NCI-H510A treated with DMSO at 0.1 percent for 48 hours (cell line): ENCODE measurements at places on chromosomes 1 and 21.

- no peak for DNase-seq
These were observed 32.1 kb upstream of the RUNX3 start for GRCh38 chr1:24961961-24962861.

- no peak for DNase-seq
These were observed 32.5 kb upstream of the HMCN1 start for GRCh38 chr1:185701650-185702049.

DNA sequence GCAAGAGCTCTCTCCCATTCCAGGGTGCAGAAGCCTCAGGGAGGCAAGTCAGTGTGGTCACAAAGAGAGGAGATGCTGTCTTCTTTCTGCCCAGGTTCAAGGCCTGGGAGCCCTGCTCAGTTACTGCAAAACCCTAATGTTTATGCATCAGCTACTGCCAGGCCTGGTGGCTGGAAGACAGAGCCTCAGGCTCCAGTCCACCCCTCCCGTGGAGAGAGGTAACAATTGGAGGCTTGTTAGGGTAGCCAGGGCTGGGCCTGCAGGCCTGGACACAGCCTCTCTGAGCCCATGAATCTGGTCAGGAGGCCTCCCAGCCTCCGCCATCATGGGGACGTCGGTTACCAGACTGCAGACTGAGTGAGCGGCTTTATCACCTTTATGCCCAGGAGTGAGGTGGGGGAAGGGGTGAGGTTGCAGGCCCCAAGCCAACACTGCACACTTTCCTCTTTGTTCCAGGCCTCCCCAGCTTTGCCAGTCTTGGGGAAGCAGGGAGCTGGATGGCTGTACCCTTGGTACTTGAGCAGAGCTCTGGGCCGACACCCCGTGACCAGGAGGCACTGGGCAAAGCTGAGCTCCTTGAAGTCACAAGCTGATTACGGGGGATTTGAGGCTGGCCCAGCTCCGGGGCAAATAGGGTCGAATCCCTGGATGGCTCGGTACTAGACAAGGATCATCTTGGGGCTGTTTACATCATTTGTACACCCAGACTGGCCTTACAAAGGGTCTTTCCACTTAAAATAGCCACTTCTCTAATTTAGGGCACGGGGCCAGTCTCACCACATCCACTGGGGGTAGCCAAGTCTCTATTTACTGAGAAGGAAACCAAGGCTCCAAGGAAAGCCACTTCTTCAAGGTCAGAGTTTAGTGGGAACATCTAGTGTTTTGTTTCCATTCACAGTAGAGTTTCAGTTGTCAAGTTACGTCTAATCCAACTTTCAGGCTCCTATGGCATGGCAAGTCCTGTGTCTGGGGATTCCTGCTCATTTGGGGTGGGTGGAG, 5.2 kb downstream of the SLC2A1 start:
- no peak for DNase-seq

GRCh38 chr1:27026621-27027574, 14.2 kb upstream of the TENT5B start:
- peak; percentile 85 for DNase-seq

- DNase-seq: no peak
These were observed 6.0 kb downstream of the TRNP1 start for GRCh38 chr1:26999440-26999987.

DNA sequence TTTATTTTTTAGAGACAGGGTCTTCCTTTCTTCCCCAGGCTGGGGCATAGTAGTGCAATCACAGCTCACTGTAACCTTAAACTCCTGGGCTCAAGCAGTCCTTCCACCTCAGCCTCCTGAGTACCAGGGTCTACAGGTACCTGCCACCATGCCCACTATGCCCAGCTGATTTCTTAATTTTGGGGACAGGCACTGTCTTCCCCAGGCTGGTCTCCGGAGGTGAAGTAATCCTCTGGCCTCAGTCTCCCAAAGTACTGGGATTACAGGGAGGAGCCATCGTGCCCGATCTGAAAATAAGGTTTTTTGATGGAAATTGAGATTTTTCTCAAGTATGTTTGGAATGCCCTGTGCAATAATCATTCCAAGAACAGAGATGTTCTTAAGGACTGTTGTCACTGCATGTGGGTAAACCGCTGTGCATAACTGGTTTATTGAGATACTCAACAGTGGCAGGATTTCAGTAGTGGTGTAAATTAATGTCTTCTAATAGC, 934 bp upstream of the MSH4 start:
- DNase-seq: no peak

DNA sequence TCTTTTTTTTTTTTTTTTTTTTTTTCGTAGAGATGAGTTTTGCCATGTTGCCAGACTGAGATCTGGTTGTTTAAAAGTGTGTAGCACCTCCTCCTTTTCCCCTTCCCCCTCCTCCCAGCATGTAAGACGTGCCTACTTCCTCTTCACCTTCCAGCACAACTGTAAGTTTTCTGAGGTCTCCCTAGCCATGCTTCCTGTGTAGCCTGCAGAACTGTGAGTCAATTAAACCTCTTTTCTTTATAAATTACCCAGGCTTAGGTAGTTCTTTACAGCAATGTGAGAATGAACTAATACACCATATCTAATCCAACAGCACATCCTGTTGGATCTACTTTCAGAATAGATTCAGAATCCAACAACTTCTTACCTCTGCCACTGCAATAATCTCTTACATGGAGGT, 111.1 kb downstream of the CLIC6 start:
- no peak for DNase-seq

- DNase-seq: no peak
These were observed 15.6 kb upstream of the RUNX3 start for GRCh38 chr1:24945354-24946326.

GRCh38 chr1:7362947-7363346, 408.1 kb upstream of the VAMP3 start:
- DNase-seq: no peak

GRCh38 chr1:78318011-78318410, 172.8 kb upstream of the PTGFR start:
- DNase-seq: no peak

- no peak for DNase-seq
These were observed 17.1 kb downstream of the MTOR start for GRCh38 chr1:11245248-11245647.

DNA sequence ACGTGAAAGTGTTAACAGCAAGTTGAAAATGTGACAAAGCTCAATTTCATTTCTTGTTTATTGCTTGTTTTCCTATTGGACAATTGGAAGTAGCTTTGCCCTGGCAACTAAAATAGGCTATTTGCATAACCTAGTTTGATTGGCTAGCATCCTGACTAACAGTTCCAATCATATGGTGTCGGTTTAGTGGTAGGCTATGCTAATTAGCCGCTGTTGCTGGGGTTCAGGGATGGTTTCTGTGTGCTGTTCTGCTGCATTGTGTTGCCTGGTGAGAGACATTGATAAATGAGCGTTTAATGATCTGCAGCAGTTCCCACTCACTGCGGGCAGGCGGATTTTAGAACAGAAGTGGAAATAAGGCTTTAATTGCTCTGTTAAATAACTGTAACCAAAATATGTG, 68.5 kb downstream of the DYRK1A start:
- peak; percentile 97 for DNase-seq

- DNase-seq: no peak
These were observed 39.9 kb upstream of the PDC start for GRCh38 chr1:186500804-186501203.

DNA sequence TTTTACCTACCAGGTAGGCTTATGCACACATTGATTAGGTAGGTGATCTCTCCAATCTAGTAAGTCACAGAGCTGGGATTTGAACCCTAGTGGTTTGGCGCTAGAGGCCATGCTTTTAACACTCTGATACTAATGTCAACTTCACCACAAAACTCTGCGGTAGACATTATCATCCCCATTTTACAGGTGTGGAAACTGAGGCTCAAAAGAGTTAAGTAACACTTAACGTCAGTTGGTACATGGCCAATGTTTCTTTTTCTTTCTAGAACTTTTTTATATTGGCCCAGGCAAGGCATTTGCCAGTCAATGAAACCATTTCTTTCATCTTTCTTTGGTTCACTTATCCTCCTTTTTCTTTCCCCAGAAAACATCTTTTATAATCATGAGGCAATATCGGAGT, 95.9 kb upstream of the KIF26B start:
- no peak for DNase-seq

DNA sequence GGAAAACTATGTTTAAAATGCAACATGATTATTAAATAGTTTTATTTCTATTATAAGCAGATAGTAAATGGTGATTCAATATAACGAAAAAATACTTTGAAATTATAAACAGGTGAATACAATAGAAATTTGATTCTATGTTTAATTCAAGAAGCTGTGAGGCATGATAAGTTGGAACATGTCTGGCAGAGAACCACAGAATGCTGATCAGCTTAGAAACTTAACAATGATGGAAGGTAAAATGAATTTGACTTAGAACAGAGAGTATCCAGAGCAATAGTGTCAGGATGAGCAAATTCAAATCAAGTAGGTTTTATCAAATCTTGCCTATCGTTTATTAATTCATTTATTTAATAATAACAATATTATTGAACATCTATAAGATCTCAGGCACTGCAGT, 83.4 kb upstream of the ADGRL4 start:
- no peak for DNase-seq

- DNase-seq: no peak
These were observed 60.4 kb upstream of the GORAB start for GRCh38 chr1:170471398-170472053.

DNA sequence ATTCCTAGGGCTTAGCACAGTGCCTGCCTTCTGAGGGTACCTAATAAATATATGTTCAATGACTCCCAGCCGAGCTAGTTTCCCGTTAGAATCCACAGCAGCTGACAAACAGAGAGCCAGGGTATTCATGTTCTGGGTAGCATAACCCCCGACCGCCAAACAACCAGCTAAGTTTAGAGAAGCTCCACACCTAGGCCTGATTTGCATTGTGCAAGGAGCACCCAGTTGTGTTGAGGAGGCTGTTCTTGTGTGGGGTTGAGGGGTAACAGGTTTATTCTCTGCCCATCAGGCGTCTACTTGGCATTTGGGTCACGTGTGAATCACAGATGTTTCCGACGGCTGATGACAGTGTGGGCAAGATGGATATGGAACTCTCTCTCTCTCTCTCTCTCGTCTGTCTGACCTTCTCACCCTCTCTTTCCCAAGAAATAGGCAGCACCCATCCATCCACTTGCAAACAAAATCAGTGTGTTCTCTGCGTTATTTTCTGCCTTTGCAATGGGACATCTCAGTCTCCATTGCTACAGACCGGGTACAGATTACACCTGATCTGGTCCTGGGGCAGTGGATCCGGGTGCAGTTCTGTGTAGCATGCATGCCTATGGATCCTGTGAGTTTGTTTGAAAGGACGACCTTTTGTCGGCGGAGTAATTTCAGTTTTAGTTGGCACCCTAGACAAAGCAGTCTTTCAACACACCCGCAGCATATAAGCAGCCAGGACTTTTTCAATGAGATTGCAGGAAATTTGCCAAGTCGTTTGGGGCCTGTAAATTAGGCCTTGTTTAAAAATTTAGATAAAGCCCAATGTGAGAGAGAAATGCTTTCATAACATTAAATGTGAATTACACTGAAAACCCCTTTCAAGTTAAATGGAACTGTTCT, 29.4 kb downstream of the KAZN start:
- DNase-seq: no peak

GRCh38 chr1:46248122-46248920, 758 bp downstream of the RAD54L start:
- peak; percentile 54 for DNase-seq

DNA sequence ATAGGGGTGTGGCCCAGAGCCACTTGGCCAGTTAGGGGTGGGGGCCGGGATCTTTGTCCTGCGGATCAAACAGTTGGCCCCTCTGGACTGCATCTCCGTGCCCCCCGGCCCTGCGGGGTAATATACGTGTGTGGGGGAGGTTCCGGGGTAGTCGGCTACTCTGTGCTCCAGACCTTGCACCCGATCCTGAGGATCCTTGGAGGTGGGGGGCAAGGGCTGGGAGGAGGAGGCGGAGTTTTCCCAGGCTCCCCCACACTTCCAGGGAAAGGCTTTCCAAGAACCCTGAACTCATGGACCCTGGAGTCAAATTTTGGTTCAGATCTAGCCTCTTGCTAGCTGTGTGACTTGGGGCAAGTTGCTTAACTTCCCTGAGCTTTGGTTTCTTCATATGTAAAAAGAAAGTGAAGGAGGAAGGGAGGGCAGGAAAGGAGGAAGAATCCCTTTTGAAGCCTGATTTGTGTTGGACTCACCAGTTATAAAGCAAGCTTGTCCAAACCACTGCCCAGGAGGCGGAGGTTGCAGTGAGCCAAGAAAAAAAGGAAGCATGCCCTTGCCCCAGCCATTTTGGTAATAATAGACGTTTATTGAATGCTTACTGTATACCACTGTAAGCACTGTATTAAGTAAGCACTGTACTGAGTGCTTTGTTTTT, 686 bp downstream of the MIIP start:
- no peak for DNase-seq

GRCh38 chr1:35544976-35545375, 12.2 kb downstream of the KIAA0319L start:
- peak; percentile 94 for DNase-seq

DNA sequence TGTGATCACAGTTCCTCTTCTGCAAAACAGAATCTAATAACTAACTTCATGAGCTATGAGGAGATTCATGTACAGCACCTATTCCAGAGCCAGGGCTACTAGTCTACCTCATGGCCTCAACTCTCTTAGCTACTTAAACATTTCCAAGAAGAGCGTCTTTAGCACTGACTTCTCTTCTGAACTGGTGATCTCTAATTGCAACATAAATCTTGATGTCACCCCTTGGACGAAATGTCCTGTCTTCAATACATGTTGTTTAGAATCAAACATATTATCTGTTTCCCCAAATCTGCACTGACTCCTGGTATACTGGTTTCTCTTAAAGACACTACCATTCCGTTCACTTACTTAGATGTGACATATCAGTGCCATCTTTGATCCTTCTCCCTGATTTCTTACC, 88.2 kb downstream of the GRIK1 start:
- DNase-seq: no peak

DNA sequence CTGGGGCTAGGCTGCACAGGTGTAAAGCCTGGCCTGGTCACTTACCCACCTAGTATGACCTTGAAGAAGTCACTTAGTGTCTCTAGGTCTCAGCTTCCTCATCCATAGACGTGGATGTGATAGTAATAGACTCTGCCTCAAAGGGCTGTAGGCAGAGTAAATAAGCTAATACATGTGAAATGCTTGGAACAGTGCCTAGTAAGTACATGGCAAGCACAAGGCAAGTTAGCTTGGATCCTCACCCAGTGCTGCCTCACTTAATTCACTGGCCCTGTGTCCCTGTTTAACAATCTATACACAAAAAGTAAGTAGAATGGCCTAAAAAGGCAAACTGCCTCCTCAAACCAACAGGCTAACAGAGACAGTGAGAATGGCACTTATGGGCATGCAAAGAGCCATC, 167.8 kb downstream of the PIGK start:
- DNase-seq: no peak

DNA sequence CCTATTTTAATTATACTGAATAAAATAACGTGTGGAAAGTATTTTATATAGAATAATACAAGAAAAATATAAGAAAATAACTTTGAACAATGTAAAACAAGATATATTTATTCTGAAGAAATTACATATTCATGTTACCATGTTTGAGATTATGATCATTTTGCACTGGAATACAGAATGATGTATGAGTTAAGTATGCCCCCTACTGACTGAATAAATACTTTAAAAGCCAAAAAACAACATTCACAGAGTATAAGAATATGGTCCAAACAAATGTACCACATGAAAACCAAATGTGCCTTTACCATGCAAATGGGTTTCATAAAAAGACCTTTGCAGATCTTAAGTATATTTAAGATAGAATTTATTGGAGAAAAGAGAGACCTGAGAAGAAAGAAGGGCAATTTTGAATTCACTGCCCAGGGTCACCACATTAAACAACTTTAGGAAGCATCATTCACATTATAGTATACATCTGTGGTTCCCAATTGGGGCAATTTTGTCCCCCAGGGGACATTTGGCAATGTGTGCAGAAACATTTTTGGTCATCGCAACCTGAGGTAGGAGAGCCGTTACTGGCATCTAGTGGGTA, 136.6 kb upstream of the GFI1 start:
- peak; percentile 21 for DNase-seq

GRCh38 chr1:202355944-202356553, 7.5 kb downstream of the PPP1R12B start:
- DNase-seq: no peak
